Tibial nerve (tissue), 4 donors: ENCODE measurements at places on chromosomes 5 and 9. TPM values are rescaled to one million over a fixed set of nuclear protein-coding genes. Genes with fewer than 3 reads are reported as not detected.

ZBTB5 gene
- 13.8 TPM for total RNA-seq

FOXD4L5 gene
- total RNA-seq, result 0.90 TPM

GRCh38 chr5:141192110-141192725, at the start of gene PCDHB10:
TSS of gene PCDHB10 (plus strand) at chr5:141192353. CDS start at chr5:141192553, 200 bp downstream.
- H3K4me1 ChIP-seq, result no peaks in the 10 kb centered on the region
- H3K36me3 ChIP-seq, result no peaks in the 10 kb centered on the region
- no peak within 1 kb of the TSS for H3K4me3 ChIP-seq
- no peaks in the 10 kb centered on the region for H3K27me3 ChIP-seq
- no peak for DNase-seq

- H3K4me1 ChIP-seq, result no peaks in the 10 kb centered on the region
- no peak for DNase-seq
- H3K27me3 ChIP-seq, result peaks cover 16% of the 10 kb centered on the region
- H3K4me3 ChIP-seq, result no peak overlapping the region
- no peaks in the 10 kb centered on the region for H3K36me3 ChIP-seq
Measured at GRCh38 chr9:136850866-136851775, 1.0 kb upstream of the MAMDC4 start.

GRCh38 chr5:131285703-131286399, 22.0 kb downstream of the CDC42SE2 start:
- H3K36me3 ChIP-seq, result no peaks in the 10 kb centered on the region
- no peak overlapping the region for H3K4me3 ChIP-seq
- no peak for DNase-seq
- H3K27ac ChIP-seq, result no peak overlapping the region
- H3K27me3 ChIP-seq, result no peaks in the 10 kb centered on the region

LSM11 gene
- 4.2 TPM for total RNA-seq

DNA sequence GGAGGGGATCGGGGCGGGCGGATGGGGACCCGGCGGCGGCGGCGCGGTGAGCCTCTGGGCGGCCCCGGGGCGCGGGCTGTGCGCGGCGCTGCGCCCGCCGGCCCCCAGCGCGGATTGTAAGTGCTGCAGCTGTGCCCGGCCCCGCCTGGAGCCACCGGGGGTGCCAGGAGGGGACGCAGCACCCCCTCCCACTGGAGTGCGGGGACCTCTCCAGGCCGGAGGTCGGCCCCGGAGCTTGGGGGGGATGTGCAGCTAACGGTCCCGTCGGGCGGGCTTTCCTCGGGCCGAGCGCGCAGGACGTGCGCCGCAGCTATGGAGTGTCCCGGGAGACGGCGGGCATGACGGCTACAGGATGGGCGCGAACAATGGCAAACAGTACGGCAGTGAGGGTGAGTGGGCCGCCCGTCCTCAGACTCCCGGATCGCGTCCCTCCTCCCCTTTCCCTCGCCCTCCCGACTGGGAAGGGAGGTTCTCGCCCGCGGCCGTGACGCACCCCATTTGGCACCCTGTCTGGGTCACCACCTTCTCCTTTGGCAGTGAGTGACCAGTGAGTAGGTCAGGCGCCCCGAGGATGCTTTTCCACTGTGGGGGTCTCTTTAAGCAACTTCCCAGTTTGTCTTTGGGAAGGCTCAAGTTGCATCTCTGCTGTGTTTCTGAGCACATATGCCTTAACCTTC, 483 bp downstream of the FBXL7 start:
- no peaks in the 10 kb centered on the region for H3K36me3 ChIP-seq
- H3K4me3 ChIP-seq, result peak overlapping the region; percentile 77
- peak overlapping the region; percentile 78 for H3K27ac ChIP-seq
- DNase-seq, result peak; percentile 41

PDGFRB gene
- 171 TPM for total RNA-seq

GRCh38 chr5:66450988-66451387, 145.2 kb upstream of the MAST4 start:
- DNase-seq, result no peak
- H3K4me3 ChIP-seq, result no peak overlapping the region
- H3K27ac ChIP-seq, result no peak overlapping the region
- H3K27me3 ChIP-seq, result no peaks in the 10 kb centered on the region
- no peaks in the 10 kb centered on the region for H3K36me3 ChIP-seq

RACK1 gene
- 1,729 TPM for total RNA-seq

HSD17B3 gene
- total RNA-seq, result 0.90 TPM

GRCh38 chr5:51172903-51173626, 210.2 kb upstream of the ISL1 start:
- H3K27ac ChIP-seq, result no peak overlapping the region
- H3K27me3 ChIP-seq, result no peaks in the 10 kb centered on the region
- DNase-seq, result no peak
- H3K4me1 ChIP-seq, result no peaks in the 10 kb centered on the region
- no peaks in the 10 kb centered on the region for H3K36me3 ChIP-seq
- no peak overlapping the region for H3K4me3 ChIP-seq

GRCh38 chr5:116375926-116376325, 198.7 kb downstream of the SEMA6A start:
- no peaks in the 10 kb centered on the region for H3K36me3 ChIP-seq
- H3K27ac ChIP-seq, result no peak overlapping the region
- no peak overlapping the region for H3K4me3 ChIP-seq
- H3K27me3 ChIP-seq, result no peaks in the 10 kb centered on the region
- DNase-seq, result no peak

CDC25C gene
- total RNA-seq, result not detected

DNA sequence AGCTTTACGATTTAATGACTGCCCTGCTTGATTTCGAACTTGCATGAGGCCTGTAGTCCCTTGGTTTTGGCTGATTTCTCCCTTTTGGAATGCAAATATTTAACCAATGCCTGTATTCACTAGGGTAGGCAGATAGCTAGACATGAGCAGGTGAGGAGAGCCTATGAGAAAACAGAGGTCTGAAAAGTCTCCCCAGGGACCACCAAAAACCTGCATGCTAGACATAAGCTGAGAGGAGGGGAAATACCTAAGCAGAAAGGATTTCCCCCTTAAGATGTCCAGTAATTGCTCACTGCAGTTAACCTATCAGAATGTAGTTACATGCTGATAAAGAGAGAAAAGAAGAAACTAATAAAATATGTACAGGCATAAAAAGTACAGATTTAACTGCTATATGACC, 667.4 kb upstream of the SEMA6A start:
- no peak for DNase-seq
- no peak overlapping the region for H3K27ac ChIP-seq
- no peaks in the 10 kb centered on the region for H3K4me1 ChIP-seq
- H3K36me3 ChIP-seq, result no peaks in the 10 kb centered on the region

DNA sequence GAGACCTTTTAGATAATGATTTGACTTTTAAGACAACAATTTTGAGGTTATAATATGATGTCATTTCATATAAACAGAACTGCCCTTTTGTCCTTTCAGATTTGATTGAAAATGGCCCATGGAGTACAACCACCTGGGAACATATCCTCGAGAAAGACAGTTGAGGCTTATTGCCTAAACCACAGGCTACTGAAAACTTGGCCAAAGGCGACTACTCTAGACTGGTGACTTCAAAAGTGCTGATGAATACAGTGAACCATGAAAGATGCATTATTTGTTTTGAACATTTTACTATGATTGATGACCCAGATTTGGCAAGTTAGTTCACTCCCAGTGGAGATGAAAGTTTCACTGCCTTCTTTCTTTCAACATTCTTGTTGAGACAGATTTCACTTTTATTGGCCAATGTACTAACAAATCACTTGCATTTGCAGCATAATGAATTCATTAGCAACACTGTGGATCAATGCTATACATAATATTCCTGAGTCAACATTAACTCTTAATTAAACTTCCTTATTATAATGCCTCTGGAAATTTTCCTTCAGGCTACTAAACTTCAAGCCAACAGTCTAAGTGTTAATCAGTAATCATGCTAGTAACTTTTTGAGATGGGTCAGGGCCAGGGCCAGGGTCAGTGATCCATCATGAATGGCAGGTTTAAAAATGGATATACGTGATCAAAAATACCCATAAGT, 480.3 kb downstream of the RAB3C start:
- no peaks in the 10 kb centered on the region for H3K27me3 ChIP-seq
- H3K4me1 ChIP-seq, result no peaks in the 10 kb centered on the region
- H3K36me3 ChIP-seq, result no peaks in the 10 kb centered on the region
- DNase-seq, result peak; percentile 34
- H3K27ac ChIP-seq, result no peak overlapping the region

GRCh38 chr9:98780059-98780749, 16.2 kb downstream of the ANKS6 start:
- no peaks in the 10 kb centered on the region for H3K27me3 ChIP-seq
- no peak overlapping the region for H3K4me3 ChIP-seq
- DNase-seq, result no peak
- H3K27ac ChIP-seq, result no peak overlapping the region
- H3K4me1 ChIP-seq, result no peaks in the 10 kb centered on the region
- peaks cover 72% of the 10 kb centered on the region for H3K36me3 ChIP-seq

DNA sequence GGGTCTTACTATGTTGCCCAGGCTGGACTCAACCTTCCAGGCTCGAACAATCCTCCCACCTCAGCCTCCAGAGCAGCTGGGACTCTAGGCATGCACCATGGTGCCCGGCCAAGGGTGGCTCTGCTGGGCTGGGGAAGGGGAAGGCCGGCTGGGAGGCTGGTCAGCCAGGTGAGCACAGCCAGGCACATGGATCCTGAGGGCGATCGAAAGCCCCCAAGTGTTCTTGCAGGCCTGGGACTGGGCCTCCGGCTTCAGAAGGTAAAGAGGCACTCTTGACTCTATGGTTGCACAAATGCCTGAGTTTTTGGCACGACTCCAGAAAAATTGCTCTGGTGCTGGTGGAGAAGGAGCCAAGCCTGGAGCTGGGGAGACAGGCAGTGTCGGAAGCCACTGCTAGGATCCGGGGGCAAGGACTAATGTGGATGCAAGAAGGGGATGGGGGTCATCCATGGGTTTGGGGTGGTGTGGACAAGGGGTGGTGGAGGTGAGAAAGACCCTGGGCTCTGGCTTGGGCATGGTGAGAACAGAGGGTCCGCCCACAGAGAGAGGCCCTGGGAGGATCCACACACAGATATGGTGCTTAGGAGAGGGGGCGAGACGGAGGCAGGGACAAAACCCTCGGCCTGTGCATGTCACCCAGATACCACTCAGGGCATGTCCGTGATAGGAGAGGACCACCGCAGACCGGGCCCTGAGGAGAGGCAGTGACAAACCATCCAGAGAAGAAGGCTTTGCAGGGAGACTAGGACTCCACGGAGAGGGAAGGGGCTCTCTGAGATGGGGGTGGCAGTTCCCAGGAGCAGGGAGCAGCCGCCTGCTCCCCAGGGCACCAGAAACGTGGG, 51.1 kb upstream of the COL5A1 start:
- no peaks in the 10 kb centered on the region for H3K36me3 ChIP-seq
- peaks cover 28% of the 10 kb centered on the region for H3K4me1 ChIP-seq
- no peak for DNase-seq
- H3K27ac ChIP-seq, result peak overlapping the region; percentile 89
- no peaks in the 10 kb centered on the region for H3K27me3 ChIP-seq

- no peak for DNase-seq
- H3K27me3 ChIP-seq, result no peaks in the 10 kb centered on the region
- H3K36me3 ChIP-seq, result no peaks in the 10 kb centered on the region
- no peaks in the 10 kb centered on the region for H3K4me1 ChIP-seq
- no peak overlapping the region for H3K4me3 ChIP-seq
Measured at GRCh38 chr9:28234133-28234893, 661.0 kb upstream of the C9orf72 start.

- no peak overlapping the region for H3K4me3 ChIP-seq
- H3K27ac ChIP-seq, result no peak overlapping the region
- no peaks in the 10 kb centered on the region for H3K36me3 ChIP-seq
- no peak for DNase-seq
- no peaks in the 10 kb centered on the region for H3K27me3 ChIP-seq
- no peaks in the 10 kb centered on the region for H3K4me1 ChIP-seq
Measured at GRCh38 chr9:93750045-93750444, 173.7 kb downstream of the PHF2 start.

DNA sequence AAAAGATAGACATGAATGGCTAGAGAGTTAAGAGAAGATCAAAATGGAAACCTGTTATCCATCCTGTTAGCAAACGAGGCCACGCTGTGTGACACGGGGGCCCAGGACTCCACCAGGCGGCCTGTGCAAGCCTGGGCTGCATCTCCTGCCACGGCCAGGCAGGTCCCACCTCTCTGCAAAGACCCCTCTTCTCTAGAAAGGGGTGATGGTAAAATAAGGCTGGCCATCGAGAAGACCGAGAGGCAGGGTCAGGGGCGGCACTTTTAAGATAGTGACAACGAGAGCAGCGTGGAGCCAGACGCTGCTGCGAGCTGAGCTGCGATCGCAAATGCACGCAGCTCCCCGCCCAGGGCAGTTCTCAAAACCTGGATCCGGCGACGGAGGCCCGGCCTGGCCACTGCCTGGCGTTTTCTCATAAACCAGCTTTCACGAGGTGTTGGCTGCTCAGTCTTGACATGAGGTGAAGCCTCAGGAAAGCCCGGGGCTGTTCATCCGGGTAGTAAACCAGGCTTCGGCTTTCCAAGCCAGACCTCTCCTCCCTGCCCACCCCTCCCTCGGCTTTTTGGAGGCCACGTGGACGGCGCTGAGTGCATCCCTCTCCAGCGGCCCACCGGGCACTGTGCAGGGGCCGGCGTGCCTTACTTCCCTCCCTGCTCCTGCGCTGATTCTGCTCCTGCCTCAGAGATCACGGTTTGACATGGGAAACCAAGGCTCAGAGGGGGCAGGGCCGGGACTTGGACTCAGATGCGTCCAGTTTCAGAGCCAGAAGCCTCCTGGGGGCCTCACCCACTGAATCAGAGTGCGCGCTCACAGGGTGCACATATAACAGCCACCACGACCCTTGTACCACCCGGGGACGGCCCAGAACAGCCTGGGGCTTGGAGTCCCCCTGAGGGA, 151.6 kb upstream of the PHYKPL start:
- H3K4me3 ChIP-seq, result no peak overlapping the region
- no peaks in the 10 kb centered on the region for H3K36me3 ChIP-seq
- no peak for DNase-seq
- H3K4me1 ChIP-seq, result no peaks in the 10 kb centered on the region

DNA sequence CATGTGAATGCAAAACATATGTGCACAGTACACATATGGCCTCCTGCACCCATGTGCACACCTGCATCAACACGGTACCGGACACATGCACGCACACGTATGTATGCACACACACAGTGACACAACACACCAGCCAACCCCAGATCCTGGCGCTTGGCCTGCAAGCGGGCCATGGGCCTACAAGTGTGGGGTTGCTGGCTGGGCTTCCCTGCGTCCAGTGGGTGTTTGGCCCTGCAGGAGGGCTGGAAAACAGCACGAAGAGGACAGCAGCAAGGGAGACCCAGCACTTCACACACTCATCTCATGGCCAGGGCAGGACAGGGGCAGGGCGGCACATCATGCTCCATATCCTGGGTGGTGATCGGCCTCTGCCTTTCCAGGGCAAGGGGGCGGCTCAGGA, 77.7 kb downstream of the COL5A1 start:
- H3K4me3 ChIP-seq, result no peak overlapping the region
- H3K4me1 ChIP-seq, result peaks cover 75% of the 10 kb centered on the region
- H3K36me3 ChIP-seq, result peaks cover 17% of the 10 kb centered on the region
- H3K27ac ChIP-seq, result no peak overlapping the region
- DNase-seq, result no peak

- no peak overlapping the region for H3K4me3 ChIP-seq
- H3K36me3 ChIP-seq, result no peaks in the 10 kb centered on the region
- no peak overlapping the region for H3K27ac ChIP-seq
- no peaks in the 10 kb centered on the region for H3K27me3 ChIP-seq
- H3K4me1 ChIP-seq, result no peaks in the 10 kb centered on the region
Measured at GRCh38 chr9:84349671-84350070, 9.1 kb upstream of the SLC28A3 start.
